ENCODE measurements at places on chromosomes 11 and 22. TPM values are rescaled to one million over a fixed set of nuclear protein-coding genes. Genes with fewer than 3 reads are reported as not detected.

- no peak for DNase-seq
Observed at GRCh38 chr22:50473088-50473487, 1.7 kb downstream of the SBF1 start.

DNA sequence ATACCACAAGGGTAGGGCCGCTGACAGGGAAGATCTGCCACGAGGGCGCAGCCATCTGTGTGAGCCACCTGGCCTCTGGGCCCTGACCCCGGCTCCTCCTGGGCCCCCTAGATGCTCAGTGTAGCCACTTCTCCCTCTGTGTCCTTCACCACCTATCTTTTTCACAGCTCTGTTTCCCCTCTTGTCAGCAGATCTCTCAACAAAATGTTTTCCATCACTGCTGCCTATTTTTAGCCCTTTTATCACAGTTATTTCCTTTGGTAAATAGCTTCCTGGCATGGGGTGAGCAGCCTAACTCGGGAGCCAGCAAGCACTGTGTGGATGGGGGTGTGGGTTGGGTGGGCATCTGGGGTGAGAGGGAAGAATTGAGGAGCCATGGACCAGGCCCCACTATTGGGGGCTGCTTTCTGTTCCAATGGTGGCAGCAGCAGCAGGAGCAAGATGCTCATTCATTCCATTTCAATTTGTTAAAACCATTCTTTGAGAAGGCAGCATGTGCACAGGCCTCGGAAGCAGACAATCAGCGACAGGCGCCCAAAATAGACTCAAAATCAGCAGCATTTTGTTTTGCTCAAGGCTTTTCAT, 135.2 kb upstream of the NAV2 start:
- no peak for DNase-seq

DNA sequence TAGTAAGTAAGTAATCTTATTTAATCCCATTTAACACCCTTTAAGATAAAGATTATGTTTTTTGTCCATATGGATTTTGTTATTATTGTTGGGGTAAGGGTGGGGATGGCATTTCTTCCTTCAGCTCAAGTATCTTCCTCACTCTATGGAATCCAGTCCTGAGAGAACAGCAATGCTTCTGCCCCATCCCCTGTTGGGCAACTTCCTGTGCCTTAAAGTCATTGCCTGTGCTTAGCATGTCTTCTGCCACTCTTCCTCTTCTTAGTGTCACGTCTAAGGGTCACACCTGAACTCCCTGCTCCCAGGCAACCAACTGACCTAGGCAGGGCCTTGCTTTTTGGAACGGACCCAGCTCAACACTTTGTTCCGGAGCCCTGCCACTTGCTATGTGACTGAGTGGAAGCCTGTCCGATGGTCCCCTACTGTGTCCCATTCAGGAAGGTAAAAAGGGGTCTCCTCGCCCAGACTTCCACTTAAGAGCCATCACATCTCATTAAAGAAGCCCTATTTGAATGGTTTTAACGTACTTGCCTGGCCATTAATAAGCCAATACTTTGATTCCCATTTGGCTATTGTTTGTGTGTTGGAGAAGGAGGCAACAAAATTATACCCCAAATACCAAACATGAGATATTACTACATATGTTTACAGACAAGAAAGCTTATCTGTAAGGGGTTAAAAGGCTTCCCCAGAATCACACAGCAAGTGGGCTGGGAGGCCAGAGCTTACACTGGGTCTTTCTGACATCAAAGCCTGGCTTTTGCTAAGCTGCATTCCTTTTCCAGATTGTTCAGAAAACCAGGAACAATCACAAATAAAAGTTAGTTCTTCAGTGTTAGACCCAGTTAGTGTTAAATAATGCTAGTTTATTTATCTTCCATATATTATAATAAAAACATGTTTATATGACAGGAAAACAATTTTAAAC, 59.2 kb downstream of the RAB38 start:
- DNase-seq, result no peak

GRCh38 chr22:23537416-23537815, 42.7 kb downstream of the IGLL1 start:
- no peak for DNase-seq

FAM180B gene
- not detected for polyA plus RNA-seq

GRCh38 chr11:9148727-9149126, 57.3 kb upstream of the SCUBE2 start:
- no peak for DNase-seq

DNA sequence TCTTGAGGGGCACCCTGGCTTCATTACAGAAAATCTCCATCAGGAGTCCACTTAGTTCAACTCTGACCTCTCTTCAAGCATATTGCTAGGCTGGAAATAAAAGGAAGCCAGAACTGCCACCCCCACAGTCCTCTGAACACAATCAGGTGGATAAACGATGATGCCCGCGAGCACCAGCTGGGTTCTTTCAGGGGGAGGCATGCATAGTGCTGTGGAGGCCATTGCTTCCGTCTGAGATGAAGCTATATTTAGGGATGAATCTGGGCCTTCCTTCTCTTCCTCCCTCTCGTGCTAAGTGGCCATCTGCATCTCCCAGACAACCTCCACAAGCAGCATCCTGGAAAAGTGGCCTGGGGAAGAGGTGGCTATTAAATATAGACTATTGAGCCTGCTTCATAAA, 3.9 kb upstream of the MICAL2 start:
- DNase-seq, result no peak

GRCh38 chr11:18526130-18526520, 617 bp downstream of the TSG101 start:
- DNase-seq, result no peak

- no peak for DNase-seq
Observed at GRCh38 chr22:17047656-17048055, 37.1 kb upstream of the IL17RA start.

GRCh38 chr11:65053827-65054508, 4.4 kb downstream of the NAALADL1 start:
- no peak for DNase-seq

NXPE2 gene
- polyA plus RNA-seq, result 0.04 TPM

Data from AG04450 (cell line).